DMS79 treated with DMSO at 0.1 percent for 48 hours (cell line): ENCODE measurements at places on chromosomes 11 and 22.
A peak's percentile ranks its signal among the peaks of the same experiment; 100 is the strongest.

- DNase-seq: no peak
These were observed 209.0 kb downstream of the PGR start for GRCh38 chr11:100920593-100920992.

- peak; percentile 52 for DNase-seq
These were observed 11.1 kb downstream of the RAPSN start for GRCh38 chr11:47437746-47438418.

DNA sequence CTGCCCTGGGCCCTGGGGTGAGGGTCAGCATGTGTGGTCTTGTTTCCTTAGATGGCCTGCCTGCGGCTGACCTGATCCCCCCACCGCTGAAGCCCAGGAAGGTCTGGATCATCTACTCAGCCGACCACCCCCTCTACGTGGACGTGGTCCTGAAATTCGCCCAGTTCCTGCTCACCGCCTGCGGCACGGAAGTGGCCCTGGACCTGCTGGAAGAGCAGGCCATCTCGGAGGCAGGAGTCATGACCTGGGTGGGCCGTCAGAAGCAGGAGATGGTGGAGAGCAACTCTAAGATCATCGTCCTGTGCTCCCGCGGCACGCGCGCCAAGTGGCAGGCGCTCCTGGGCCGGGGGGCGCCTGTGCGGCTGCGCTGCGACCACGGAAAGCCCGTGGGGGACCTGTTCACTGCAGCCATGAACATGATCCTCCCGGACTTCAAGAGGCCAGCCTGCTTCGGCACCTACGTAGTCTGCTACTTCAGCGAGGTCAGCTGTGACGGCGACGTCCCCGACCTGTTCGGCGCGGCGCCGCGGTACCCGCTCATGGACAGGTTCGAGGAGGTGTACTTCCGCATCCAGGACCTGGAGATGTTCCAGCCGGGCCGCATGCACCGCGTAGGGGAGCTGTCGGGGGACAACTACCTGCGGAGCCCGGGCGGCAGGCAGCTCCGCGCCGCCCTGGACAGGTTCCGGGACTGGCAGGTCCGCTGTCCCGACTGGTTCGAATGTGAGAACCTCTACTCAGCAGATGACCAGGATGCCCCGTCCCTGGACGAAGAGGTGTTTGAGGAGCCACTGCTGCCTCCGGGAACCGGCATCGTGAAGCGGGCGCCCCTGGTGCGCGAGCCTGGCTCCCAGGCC, 12.7 kb downstream of the TMEM121B start:
- DNase-seq: no peak

DNA sequence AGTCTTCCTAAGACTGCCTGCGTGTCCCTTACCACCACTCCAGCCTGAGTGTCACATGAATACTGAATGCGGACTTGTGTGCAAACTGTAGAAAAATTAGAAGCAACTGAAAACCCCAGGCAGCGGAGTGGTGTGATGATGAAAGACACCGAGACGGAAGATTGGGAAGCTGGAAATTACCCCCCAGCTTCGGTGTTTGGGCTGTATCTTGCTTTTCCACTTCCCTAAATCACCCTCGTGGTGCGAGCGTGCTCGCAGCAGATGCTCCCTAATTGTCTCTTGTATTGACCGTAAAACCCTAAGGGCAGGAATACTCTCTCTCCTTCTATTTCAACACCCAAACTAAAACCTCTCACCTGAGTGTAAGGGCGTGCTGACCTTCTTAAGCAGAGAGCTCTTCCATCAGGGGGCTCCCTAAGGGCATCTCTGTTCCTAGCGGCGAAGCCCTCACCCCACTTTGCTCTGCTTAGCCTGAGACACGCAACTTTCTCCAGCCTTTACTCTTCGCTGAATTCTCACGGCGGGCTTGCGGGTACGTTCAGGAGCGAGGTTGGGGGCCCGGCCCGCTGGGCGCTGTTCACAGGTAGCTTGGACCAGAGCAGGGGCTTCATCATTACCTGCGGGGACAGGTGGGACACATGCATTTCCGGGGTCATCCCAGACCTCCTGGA, 62.4 kb downstream of the CRYBB2 start:
- no peak for DNase-seq

GRCh38 chr11:113553235-113553634, 78.0 kb upstream of the DRD2 start:
- no peak for DNase-seq

- DNase-seq: no peak
These were observed 26.0 kb downstream of the PARVA start for GRCh38 chr11:12403122-12403996.

DNA sequence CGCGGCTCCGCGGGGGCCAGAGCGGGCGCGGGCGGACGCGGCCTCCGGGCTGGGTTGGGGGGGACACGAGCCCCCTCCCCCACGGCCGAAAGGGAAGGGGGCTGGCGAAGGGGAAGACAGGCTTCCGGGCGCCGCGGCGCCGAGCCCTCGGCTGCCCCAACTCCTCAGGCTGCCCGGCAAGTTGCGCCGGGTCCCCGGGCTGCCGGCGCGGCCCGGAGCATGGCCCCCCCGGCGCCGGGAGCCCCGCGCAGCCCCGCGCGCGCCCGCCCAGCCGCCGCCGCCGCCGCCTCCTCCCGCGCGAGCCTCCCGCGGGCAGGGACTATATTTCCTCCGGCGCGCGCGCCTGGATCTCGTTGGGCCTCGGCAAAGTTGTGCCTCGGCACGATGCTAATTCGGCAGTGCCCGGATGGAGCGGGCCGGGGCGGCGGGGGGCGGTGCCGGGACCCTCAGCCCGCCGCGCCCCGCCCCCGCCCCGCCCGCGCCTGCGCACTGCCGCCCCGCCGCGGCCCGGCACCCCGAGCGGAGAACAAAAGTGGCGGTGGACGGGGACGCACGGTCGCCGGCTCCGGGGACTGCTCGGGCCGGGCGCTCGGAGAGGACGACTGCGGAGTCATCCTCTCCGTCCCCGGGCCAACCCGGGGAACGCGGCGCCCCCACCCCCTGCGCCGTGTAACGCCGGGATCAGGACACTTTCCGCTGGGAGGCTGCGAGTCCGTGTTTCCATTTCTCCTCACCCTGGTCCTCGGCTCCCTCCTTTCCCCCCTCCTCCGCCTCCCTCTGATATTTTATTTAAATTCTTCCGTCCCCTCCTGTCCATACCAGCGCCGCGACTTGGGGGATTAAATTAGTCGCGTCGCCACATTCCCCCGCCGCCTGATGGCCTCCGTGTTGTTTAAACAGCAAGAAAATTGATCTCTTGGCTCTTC, at the start of gene PHF21B:
PHF21B (minus strand) TSS at position 400 of the 926 bp plus-strand sequence. CDS start 456 bp downstream, outside the sequence.
- DNase-seq: peak; percentile 25

DNA sequence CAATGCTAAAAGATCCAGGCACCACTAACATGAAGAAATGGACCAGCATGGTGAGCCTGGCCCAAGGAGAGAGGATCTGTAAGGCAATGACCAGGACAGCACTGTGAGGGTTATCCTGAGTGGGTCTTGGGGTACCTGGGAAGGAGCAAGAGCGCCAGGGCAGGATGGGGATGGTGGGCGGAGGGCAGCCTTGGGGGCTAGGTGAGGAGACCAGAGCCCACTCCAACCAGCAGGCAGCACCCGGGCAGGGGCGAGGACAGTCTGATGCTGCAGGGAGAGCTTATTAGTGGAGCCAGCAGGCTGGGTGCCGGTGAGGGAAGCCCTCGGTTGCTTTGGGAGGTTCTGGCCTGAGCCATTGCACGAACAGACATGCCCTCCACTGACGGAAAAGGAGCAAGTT, 10.7 kb upstream of the NAP1L4 start:
- no peak for DNase-seq

- no peak for DNase-seq
These were observed 9.4 kb downstream of the PLAAT2 start for GRCh38 chr11:63553759-63554158.

DNA sequence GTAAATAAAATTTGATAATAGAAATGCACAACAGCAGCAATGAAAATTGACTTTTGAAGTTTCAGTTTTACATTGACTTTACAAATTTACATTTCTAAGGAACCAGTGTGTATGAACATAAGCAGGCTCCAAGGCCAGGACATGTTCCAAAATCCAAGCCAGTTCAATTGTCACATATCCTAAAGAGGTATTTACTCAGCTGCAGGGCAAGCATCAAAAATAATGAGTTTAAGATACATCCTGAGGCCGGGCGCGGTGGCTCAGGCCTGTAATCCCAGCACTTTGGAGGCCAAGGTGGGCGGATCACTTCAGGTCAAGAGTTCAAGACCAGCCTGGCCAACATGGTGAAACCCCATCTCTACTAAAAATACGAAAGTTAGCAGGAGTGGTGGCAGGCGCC, 39.0 kb upstream of the AKIP1 start:
- DNase-seq: no peak

GRCh38 chr11:134391656-134392055, 20.4 kb downstream of the B3GAT1 start:
- no peak for DNase-seq

DNA sequence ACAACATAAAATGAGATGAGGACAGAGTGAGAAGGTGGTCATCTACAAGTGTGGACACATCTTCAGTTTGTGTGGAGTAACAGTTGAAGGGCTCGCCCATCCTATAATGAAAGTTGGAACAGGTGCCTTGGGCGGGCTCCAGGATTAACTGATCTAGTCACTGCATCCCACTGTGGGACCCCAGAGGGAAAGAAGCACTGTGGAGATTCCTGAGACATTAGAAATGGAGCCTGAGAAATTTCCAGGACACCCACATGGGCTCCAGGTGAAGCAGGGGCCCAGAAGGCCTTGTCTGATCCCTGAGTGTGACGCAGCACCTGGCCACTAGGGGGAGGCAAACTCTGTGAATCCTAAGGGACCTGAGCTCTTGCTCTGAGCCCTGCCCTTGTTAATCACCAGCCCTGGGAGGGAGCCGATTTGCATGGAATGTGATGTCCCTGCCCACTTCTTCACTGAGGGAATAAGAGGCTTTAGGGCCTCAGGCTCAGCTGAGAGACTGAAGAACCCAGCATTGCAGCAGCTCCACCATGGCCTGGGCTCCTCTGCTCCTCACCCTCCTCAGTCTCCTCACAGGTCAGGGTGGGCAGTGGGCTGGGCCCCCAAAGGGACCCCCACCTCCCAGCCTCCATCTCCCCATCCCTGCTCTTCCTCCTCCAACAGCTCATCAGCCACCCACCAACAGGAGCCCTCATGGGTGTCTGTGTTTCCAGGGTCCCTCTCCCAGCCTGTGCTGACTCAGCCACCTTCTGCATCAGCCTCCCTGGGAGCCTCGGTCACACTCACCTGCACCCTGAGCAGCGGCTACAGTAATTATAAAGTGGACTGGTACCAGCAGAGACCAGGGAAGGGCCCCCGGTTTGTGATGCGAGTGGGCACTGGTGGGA, 98.4 kb downstream of the VPREB1 start:
- DNase-seq: peak; percentile 37

- no peak for DNase-seq
These were observed 107.0 kb upstream of the SESN3 start for GRCh38 chr11:95337972-95338429.

DNA sequence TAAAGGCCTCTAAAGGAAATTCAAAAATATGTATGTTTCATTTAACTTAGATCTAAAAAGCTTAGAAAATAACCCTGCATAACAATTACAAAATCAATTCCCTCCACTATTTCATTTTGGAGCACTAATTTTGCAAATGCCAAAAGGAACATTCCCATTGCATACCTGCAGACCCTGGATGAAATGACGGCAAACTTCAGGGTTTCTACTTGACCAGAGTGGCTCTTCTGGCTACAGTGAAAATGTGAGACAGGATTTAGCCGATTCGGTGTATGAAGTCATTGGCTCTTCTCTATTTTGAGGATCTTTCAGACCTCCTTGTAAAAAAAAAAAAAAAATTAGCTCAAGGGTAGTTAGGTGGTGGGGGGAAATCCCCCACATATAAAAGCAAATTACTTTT, 44.1 kb downstream of the PAX6 start:
- no peak for DNase-seq

DNA sequence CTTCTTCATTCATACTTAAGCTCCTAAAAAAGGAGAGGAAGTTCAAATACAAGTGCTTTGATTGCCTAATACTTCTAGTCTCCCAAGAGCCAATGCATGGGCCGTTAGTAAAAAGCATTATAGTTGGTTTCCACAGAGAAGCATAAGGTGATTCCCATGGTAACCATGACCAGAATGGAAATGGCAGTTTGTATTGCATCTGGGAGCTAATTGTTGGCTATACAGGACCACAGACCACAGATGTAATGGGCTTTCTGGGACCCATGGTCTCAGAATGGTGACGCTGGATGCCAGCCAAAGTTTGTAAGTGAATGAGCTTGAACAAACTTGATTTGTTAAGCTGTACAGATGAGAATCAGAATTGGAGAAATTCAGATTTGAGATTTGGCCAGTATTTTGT, 333.9 kb upstream of the C11orf87 start:
- no peak for DNase-seq

DNA sequence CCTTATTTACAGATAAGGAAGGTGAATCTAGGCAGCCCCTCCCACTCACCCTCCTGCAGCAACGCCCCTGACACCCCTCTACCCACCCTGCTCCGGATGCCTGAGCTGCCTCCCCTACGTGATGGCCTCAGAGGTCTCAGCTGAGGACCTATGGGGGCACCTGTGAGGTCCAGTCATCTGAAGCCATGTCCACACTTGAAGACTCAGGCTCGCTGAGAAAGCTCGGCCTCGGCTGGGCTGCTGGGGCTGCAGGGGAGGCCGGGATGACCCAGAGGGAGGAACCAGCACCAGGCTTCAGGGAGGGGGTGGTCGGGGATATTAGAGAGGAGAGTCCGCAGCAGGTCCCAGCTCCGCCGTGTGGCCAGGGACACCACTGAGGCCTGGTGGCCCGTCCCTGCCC, 92.8 kb downstream of the BRD1 start:
- no peak for DNase-seq

GRCh38 chr22:31347251-31348008, 1.3 kb upstream of the PATZ1 start:
- peak; percentile 38 for DNase-seq

DNA sequence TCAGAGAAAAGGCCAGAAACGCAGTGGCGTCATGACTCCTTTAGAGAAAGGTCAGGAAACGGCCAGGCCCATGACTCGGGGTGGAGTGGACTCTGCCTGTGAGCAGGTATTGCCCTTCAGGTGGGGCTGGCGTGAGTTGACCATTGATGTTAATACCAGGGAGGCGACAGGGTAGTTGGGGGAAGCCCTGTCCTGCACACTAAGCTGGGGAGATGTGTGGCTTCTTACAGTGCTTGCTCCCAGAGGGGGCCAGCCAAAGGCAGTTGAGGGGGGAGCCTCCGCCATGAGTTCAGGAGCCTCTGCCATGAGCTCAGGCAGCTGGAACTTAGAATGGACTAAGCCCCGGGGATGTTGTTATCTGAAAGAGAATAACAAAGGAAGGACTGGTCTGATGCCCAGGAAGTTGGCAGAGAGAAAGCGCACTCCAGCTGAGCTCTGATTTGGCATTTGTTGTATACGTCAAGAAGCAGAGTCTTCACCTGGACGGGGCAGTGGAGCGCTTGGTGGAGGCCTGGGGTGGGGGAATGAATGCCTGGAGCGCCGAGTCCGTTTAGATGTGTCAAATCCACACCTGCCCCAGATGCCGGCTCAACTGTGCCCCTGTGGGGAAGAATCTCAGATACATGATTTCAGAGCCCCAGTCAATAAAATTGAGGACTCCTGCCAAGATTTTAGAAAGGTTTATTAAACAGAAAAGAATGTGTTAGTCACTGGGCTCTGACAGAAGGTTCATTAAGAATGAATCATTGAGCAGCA, 222.5 kb downstream of the TBC1D22A start:
- no peak for DNase-seq

GRCh38 chr11:116510166-116510565, 262.6 kb downstream of the BUD13 start:
- no peak for DNase-seq
